ENCODE measurements at places on chromosomes 4 and X.

GRCh38 chrX:22950269-22951266 is 49.2 kb upstream of the DDX53 start:
- peak; percentile 93 for DNase-seq

GRCh38 chr4:130393231-130393630 is 1297.3 kb downstream of the C4orf33 start:
- peak; percentile 39 for DNase-seq

DNA sequence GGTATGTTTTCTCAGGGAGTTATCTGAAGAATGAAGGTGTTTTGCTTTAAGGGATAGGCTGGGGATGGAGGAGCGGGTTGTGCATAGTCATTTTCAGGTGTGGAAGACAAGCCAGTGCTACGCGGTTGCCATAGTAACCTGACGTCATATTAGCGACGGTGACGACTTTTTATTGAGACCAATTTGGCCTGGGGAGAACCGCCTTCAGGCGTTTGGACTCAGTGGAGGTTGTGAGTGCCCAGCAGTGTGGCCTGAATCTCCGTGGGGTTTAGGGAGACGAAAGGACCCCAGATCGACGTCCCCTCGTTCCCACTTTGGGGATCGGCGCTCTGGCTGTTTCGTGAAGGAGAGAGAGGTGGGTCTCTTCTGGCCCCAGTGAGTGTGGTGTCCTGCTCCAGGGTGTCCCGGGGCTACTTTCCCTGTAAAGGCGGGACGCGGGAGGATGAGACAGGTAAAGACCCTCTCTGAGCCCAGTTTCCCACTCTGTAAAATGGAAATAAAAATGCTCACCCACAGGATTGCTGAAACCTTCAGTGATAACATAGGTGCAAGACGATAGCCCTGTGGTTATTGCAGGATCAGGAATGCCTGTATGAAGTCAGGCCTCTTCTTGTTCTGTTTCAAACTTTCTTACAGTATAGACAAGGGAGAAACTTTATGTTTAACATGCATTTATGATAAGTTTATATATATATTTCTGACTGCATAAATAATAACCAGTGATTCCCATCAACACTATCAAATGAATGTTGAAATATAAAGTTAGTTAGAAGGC is 48.6 kb downstream of the GPRASP3 start:
- peak; percentile 86 for DNase-seq

GRCh38 chrX:5242091-5242790 is 986.4 kb downstream of the NLGN4X start:
- DNase-seq, result no peak

DNA sequence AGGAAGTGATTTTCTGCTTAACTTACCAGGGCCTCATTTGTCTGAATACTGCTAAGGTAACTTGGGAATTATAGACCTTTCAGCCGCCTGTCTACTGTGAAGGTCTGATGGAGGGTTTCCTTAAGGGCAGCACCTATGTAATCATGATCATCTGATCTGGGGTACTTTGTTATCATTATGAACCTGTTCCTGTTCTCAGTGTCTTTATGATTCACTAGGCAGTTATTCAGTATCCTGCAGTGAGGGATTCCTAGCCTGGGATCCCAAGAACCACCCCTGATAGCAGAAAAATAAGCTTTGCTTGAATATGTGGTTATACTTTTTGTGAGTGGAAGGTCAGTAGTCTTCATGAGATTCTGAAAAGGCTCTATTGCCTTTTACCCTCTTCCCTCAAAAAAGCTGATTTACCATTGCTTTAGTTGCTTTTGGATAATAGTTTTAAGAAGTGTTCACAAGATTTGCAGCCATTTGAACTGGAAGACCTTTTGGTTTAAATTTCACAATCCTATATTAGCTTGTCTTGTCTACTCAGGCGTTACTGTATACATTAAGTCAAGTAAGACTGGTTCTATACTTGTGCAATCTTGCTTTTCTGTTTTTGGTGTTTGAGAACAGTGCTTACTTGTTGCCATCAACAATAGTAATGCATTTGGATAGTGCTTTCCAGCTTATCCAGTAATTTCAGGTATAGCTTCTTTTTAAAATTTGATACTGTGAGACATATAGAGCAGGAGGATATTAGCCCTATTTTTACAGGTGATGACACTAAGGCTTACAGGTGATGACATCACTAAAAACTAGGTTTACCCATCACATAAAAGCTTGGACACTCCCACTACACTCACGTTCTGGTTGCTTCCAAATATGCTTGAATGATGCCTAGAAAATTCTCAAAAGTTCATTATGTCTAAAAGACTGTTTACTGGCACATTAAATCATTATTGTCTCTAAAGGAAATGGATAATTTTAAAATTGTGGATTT is 60.0 kb downstream of the FHIP1A start:
- no peak for DNase-seq

DNA sequence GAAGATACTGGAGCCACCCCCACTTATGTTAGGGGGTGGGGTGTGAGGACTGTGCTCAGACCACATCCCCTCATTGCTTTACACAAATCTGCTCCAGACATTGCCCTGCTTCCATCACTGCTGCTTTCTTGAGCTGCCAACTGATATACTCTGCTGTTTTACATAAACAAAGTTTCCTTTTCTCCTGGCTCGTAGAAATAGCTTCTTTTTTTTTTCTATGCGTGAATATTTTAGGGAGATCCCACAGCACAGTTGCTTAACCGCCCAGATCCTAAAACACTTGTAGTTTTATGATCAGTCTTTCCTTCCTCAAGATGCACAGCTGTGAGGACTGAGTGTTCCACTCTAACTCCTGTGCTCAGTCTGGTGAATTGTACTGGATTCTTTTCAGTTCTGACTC is 768.4 kb downstream of the PCDH18 start:
- DNase-seq, result no peak

DNA sequence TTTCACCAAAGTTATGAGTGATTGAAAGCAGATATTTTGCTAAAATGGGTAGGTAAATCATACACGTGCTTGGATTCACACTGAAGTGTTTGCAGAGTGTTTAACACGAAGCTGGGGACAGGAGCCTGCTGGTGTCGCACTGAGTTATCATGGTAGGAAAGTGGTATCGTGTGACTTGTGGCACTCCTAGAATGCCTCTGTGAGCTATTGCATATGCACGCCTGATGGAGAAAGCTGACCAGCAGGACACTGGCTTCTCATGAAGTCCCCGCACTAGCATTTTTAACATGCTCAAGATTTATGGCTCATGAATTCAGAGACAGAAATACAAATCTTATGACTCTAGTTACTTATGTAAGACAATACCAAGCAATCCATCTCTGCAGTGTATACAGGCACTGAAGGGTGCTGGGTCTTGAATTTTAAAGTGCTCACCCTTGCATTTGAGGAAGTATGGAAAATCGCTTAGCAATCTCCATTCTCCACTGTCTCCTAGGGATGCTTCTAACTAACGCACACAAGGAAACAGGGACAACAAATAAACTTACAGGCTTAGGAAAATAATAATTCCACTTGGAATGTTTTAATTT is 19.8 kb downstream of the VCX3B start:
- no peak for DNase-seq

- no peak for DNase-seq
These were observed 7.6 kb upstream of the NUDT9 start for GRCh38 chr4:87414816-87415215.

DNA sequence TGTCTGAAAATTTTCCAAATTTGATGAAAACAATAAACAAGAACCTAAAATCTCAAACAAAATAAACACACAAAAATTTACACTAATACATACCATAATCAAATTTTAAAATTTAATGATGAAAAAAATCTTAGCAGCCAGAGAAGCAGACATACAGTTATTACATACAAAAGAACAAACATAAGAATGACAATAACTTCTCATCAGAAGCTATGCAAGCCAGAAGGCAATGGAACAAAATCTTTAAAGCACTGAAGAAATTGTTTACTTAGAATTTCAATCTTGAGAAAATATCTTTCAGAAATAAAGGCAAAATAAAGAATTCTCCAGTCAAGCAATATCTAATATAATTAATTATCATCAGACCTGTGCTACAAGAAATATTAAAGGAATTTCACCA is 121.3 kb downstream of the IDS start:
- no peak for DNase-seq

DNA sequence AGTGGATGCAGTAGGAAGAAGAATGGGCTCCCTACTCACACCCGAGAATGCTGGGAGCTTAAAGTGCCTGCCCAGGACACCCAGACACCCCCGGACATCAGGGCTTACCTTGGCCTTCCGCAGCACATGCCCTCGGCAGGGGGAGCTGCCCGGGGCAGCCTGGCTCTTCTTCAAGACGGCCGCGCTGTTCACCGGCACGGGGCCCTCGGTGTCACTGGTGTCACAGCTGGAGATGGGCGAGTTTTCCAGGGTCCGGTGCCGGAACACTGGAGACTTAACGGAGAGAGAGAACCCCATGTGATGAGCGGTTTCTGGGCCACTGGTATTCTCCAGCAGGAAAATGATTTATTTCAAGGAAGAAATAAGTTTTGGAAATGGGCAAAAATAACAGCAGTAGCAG is 170.9 kb downstream of the AFAP1 start:
- DNase-seq, result no peak

GRCh38 chr4:3871181-3871852 is 105.1 kb downstream of the ADRA2C start:
- DNase-seq, result no peak

- DNase-seq, result no peak
These were observed 1480.3 kb downstream of the C4orf33 start for GRCh38 chr4:130576218-130576617.

DNA sequence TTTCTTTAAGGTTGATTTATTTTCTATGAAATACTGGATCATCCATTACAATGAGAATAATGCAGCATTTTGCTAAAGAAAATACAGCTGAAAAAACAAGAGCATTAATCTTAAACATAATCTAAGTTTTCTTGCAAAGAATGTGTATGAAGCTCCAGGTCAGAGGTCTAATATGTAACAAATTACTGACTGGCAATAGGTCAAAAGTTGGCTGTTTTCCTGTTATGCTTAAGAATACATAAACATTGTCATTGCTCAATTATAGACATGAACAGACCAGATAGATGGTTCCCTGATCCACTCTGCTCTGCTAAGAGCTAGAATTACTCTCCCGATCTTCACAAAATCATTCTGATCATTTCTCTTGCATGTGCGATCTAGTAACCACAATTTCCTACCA is 718.6 kb downstream of the PDHA2 start:
- no peak for DNase-seq

DNA sequence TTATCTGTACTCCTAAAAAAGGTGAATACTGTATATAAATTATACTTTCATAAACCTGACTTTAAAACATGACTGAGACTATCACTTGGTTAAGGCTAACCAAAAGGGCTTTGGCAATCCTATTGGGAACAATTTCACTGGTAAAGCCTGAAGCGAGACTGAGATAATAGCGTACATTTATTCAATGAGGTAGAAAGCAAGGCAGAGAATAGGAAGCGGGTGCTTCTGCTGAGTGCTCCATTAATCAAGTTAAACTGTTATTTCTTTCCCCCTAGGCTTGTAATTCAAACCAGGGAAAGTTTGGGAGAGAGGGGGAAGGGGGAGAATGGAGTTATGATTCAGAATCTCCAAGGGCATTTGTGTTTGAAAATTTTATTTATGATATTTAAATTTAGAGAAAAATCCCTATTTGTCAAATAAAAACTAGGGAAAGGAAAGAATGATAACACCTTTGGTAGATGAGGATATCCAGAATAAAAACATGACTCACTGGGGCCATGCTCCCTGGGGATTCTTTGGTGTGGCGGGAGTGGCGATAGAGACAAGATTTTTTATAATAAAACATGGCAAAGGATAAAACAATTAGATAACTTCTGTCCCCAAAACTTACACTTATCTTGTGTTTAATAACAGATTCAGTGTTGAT is 34.6 kb upstream of the SORBS2 start:
- peak; percentile 52 for DNase-seq

DNA sequence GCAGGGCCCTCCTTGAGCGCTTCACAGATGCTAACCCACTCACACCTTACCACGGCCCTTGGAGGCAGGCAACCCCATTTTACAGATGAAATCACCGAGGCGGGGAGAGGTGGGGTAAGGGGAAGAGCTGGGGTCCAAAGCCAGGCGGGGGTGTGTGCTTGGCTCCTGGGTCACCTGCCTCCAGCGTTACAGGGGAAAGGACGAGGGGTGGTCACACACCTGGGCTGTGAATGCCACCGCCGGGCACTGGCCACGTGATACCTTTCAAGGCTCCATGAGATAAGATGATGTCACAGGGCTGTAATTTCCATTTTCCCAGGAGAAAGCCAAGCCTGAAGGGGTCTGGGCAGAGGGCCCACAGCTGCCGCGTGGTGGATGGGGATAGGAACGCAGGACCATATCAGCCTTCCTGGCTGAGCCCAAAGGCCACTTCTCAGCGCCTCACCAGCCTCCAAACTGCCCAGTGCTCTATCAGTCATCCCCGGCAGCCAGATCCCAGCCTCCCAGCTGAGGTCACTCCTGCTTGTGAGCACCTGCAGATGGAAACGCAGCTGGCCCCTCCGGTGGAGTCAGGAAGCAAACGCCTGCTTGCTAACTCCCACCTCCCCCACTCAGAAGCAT is 62.4 kb upstream of the CRMP1 start:
- DNase-seq, result no peak

DNA sequence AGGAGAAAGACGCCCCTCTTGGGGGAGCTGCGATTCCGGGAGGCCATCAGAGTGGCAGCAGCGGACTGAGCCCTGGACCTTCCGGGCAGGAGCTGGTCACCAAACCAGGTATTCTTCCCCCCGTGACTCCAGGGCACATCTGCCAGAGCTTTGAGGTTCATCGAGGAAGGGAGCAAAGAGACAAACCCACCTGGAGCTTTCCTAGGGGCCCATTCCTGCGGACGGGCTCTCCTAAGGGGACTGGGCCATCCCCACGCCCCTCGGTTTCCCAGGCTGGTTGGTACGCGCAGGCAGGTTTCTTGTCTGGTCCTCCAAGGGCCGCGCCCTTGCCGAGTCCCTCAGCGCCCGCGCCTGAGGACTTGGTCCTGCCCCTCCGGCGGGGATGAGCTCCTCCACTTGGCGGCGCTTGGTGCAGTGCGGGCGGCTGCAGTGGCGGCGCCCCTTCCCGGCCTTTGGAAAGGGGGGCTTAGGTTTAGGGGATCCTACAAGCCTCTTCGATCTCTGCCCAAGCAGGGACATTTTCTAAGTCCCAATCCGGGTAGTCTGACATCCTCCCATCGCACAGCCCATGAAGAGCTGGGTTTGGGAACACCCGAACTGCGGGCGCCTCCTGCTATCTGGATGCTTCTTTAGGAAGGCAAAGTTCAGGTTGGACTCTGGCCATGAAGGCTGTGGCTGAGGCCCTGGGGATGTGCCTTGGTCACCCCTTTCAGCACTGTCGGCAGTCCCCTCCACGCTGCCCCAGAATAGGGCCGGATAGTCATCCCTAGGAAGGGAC is 538 bp downstream of the STBD1 start:
- DNase-seq, result peak; percentile 47

- DNase-seq, result no peak
These were observed 26.1 kb downstream of the GPR174 start for GRCh38 chrX:79170476-79171035.

DNA sequence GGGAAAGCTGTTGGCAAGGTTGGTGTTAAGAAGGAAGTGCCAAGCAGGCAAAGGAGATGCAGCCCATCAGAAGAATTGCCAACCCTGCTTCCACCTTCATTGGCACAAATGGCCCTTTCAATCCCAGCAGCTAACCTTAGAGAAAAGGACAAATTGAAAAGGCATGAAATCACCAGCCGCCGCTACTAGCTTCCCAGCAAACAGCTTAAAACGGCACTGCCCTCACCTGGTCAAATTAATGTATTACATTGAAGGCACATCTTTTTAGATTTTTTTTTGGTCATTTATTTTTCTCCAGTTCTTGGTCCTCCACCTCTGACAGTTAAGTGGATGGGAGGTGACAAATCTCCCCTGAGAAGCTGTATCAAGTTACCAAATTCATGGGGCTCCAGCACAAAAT is 51.0 kb upstream of the NHSL2 start:
- peak; percentile 39 for DNase-seq

- peak; percentile 70 for DNase-seq
These were observed 2.6 kb downstream of the MID1IP1 start for GRCh38 chrX:38803588-38804431.
